KG1 (cell line): ENCODE measurements at places on chromosomes 1 and 21.
A peak's percentile ranks its signal among the peaks of the same experiment; 100 is the strongest.

DNA sequence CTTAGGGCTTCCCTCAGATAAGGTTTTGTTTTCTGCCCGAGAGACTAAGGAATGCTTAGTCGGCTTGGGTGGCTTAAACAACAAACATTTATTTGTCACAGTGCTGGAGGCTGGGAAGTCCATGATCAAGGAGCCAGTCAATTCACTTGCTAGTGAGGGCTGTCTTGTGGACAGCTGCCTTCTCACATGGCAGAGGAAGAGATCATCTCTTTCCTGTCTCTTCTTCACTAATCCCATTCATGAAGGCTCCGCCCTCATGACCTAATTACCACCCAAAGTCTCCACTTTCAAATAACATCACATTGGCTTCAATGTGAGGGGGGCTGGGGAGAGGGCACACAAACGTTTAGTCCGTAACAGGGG is 50.5 kb upstream of the IL12RB2 start:
- DNase-seq = no peak

GRCh38 chr1:17596186-17596585 is 56.7 kb downstream of the ARHGEF10L start:
- DNase-seq = no peak

DNA sequence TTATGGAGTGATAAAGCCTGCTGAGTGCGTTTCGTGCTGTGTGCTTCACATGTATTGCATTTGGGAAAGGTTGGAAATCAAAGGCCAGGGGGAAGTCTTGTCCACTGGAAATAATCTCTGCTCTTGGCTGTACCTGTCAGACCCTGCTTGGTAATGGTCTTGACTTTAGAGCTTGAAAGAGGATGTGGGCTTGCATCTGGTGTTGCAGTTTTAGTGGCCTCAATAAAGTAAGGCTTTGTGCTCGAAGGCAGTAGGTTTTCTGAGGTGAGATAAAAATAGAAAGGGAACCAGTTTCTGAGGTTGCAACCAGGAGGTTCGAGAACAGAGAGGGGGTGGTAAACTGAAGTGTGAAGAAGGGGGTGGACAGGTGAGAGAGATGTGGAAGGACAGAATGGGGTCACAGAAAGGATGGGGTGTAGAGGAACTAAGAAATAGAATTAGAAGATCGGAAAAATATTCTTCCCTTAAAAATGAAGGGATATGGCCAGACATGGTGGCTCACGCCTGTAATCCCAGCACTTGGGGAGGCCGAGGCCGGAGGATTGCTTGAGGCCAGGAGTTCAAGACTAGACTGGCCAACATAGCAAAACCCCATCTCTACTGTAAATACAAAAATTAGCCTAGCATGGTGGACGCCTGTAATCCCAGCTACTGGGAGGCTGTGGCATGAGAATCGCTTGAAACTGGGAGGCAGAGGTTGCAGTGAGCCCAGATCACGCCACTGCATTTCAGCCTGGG is 1.5 kb downstream of the S100PBP start:
- DNase-seq = peak; percentile 48

GRCh38 chr1:228101614-228101993 is 1.5 kb downstream of the C1orf35 start:
- no peak for DNase-seq

DNA sequence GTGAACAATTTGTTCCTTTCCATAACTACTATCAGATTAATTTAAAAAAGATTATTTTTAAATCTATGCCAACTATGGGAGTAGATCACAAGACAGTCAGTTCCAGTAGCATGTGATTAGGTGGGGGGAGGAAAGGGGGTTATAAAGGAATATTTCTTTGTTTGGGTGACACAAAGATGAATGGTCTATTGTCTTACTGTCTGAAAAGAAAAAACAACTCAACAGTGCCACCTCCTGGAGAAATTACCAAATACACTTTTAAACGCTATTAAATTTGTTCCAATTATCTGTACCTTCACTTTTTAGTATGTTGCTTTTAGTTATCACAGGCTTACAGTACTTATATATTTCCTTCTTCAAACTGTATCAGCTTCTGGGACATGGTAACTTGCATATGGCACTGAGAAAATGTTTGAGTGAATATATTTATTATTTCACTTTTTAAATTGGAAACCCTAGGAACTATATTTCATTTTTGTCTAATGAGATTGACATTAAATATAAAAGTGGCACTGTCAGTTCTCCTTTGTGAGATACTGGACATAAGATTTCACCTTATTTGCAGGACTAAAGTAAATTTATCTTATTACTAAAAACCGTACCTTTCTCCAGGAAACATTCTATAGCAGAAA is 1.7 kb upstream of the SORT1 start:
- DNase-seq = peak; percentile 75

GRCh38 chr1:175514387-175514953 is 228.9 kb downstream of the TNR start:
- peak; percentile 67 for DNase-seq

DNA sequence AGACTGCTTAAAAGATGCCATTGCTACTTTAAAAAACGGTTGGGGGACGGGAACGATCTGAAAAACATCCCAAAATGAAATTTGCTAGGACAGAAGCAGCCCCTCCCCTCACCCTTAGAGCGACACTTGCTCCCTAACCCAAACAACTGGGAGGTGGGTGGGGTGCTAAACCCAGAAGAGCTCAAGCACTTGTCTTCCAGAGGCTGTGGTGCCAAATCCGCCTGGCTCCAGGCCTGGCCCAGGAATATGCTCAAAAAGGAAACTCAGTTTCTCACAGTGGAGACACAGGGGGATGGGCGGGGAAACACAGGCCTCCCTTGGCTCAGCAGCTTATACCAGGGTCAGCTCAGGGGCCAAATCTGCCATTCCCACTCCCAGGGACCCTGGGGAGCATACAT is 644 bp upstream of the PBXIP1 start:
- DNase-seq = no peak

DNA sequence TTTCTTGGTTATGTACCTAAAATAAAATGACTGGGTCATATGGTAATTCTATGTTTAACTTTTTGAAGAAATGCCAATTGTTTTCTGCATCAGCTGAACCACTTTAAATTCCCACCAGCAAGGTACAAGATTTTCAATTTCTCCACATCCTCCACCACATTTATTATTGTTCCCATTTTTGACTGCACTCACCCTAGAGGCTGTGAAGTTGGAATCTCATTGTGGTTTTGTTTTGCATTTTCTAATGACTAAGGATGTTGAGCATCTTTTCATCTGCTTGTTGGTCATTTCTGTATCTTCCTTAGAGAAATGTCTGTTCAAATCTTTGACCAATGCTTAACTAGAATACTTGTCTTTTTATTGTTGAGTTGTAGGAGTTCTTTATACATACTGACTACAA is 72.5 kb downstream of the ASTN1 start:
- no peak for DNase-seq

- DNase-seq = no peak
Observed at GRCh38 chr1:205258719-205259118, 31.0 kb downstream of the TMCC2 start.

DNA sequence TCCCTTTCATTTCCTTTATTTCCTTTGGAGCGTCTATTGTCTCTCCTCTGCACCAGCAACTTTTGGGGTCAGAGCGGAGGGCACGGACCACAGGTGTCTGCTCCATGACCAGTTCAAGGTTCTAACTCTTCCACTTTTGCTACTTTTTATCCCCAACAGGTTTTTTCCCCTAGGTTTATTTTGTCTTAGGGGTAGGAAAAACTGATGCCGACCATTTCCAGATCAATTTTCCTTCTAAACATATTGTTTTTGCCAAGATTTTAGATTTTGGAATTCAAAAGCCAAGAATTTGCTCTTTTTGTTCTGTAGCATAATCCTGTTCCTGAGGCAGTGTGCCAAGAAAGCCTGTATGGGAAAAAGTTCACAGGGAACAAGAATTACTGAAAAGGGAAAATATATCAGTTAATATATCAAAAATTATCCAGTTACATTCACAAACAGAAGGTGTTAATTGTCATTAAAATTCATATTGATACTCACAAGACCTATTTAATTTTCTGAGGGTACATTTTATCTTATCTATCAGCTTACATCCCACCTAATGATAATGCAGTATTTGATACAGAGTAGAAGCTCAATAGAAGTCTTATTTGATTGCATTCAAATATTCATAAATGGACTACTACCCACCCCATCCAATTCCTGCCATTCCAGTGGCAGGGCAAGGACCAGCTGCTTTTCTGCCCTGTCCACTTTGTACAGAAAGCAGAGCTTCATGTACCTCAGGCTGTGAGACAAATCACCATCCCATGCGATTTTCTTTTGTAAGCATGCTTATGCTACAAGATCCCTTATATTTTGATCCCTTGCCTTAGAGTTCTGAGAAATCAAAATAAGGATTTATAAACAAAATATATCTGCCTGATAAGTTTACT is 31.2 kb downstream of the TSEN15 start:
- no peak for DNase-seq

DNA sequence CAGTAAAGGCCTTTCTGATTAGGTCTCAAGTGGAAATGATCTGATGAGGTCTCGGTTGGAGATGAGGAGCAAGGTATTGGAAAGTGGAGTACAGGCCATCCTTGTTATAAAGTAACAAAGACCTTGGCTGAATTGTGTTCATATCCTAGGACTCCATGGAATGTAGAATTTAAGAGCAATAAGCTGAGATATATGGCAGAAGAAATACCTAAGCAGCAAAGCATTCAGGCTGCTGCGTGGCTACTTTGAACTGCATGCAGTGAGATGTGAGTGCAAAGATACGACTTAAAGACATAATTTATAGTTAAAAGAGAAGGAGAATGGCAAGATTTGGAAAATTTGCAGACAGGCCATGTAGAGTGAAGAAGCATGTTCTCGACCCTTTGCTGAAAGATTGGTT is 11.2 kb upstream of the XPR1 start:
- DNase-seq = no peak

- no peak for DNase-seq
Observed at GRCh38 chr1:110714374-110714995, 39.7 kb upstream of the KCNA3 start.

DNA sequence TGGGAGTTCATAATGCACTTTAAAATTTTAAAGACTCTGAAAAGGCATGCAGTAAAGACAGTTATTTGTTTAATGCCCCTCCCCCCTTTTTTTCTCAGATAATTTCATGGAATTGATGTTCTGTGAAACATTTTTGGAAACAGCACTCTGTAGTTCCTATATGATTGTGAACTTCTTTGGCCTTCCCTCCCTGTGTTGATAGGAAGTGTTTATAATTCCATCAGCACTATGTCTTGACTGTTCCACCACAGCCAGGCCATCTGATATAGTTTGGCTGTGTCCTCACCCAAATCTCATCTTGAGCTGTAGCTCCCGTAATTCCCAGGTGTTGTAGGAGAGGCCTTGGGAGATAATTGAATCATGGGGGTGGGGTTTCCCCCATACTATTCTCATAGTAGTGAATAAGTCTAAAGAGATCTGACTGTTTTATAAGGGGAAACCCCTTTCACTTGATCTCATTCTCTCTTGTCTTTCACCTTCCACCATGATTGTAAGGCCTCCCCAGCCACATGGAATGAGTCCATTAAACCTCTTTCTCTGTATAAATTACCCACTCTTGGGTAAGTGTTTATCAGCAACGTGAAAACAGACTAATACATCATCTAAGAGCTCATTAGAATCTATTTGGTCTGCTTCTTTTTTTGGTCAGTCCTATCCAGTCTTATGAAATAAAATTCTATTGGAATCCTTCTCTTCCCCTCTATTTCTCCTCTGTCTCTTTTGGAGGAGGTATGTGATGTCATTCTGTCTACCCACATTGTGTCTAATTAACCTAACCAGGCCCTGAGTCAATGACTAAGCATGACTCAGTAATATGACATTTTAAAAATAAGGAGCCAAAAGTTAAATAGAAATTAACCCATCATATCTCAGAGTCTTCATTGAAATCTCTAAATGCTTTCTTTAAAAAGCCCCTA is 8.9 kb downstream of the CCDC185 start:
- no peak for DNase-seq

GRCh38 chr1:208162903-208163302 is 81.3 kb downstream of the PLXNA2 start:
- DNase-seq = no peak

- no peak for DNase-seq
Observed at GRCh38 chr21:33270986-33271385, 4.8 kb downstream of the IL10RB start.

- no peak for DNase-seq
Observed at GRCh38 chr1:30029677-30030076, 693.7 kb downstream of the MATN1 start.

GRCh38 chr1:212447478-212447877 is 14.8 kb downstream of the NENF start:
- no peak for DNase-seq

DNA sequence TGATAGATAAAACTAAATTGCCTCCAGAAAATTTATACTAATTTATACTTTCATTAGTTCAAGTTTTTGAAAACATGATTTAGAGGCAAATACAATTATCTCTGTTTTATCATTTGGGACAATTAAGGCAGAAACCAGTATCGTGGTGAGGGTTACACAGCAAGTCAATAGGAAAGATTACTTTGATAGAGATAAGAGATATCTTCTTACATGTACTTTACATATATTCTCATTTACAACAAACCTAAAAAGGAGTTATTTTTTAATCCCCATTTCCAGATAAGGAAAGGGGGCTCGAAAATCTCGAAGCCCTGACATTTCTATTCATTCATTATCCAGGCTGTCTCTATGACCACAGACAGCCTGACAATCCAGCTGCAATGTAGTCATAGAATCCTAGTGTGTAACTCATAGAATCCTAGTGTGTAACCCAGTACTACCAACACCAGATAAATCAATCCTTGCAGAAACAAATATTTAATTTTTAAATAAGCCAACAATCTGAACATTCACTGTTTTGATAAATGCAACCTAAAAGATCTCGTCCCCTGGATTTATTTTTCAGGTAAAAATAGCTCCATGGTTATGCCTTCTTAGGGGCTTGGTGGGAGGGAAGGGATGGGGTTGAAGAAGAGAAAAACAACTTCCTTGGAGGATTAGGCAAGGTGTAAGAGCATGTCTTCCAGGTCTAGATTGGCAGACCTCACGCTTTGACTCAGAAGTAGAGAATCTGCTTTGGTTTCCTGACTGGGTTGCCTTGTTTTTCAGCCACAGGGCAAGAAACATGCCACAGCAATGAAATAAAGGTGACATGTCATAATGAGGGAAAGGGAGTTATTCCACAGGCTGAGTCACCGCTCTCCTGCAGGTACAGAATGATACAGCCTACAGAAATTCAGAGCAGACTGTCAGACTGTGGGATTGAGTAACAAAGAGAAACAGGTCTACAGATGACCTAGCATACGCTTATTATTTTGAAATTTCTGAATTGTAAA is 45.6 kb downstream of the IRF2BP2 start:
- no peak for DNase-seq
